ENCODE measurements at places on chromosomes 1 and 21.

GRCh38 chr1:61079898-61080336 is 2.4 kb upstream of the NFIA start:
- peak; percentile 43 for DNase-seq

DNA sequence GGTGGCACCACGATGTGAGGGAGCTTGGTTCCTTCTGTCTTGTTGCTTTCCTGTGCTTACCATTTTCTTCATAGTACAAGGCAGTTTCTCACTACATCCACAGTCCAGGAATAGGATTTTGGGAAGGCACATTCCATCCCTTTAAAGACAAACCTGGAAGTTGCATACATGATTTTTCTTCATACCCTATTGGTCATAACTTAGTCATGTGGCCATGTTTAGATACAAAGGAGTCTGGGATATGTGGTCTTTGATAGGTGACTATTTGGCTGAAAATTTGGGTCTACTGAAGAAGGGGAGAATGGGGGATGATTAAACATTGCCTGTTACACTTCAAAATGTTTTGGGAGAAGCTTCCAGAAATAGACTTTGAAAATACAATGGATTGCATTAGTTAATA is 7.0 kb downstream of the DYRK1A start:
- DNase-seq: no peak

DNA sequence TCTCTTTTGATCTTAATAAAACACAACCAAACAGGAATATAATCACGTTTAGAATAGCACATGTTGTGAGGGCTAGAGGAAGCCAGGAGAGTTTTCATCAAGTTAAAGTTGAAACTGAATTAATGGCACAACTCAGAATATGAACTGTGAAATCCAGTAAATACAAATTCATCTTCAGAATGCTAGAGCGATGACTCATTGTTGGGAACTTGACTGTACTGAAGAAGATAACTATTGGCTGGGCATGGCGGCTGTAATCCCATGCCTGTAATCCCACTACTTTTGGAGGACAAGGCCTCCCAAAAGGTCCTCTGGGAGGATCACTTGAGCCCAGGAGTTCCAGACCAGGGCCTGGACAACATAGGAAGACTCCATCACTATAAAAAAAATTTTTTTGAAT is 8.8 kb downstream of the SYF2 start:
- DNase-seq: no peak

GRCh38 chr1:182145441-182145840 is 83.9 kb upstream of the ZNF648 start:
- no peak for DNase-seq

DNA sequence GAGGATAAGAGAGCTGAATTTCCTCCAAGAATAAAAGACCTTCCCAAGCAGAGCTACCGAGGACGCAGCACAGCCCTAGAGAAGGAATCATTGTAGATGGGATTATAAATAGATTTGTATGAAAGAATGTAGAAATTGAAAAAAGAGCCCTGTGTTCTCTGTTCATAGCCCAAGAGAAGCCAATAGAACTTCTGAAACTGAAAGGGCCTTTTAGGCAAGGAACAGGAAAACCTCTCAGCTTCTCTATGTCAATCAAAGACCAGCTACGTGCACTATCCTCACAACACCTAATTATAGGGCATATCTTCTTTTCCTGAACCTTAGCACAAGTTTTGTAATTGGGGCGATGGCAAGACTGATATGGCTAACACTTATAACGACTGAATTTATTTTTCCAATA is 192.4 kb upstream of the RNPC3 start:
- DNase-seq: no peak

- no peak for DNase-seq
Measured at GRCh38 chr1:100313382-100313781, 38.9 kb upstream of the CDC14A start.

DNA sequence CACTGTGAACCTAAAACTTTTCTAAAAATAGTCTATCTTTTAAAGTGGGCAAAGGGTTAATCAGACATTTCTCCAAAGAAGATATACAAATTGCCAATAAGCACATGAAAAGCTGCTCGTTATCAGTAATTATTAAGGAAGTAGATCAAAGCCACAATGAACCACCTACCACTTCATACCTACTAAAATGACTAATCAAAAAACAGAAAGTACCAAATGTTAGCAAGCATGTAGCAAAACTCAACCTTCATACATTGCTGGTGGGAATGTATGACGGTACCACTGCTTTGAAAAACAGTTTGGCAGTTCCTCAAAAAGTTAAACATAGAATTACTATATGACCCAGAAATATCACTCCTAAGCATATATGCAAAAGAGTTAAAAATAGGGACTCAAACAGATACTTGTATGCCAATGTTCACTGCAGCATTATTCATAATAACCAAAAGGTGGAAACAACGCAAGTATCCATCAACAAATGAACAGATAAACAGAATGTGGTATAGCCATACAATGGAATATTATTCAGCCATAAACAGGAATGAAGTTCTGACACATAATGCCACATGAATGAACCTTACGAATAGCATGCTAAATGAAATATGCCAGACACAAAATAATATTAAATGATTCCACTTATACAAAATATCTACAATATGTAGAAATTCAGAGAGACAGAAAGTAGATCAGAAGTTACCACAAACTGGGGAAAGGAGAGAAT is 21.1 kb downstream of the CDC42BPA start:
- no peak for DNase-seq

DNA sequence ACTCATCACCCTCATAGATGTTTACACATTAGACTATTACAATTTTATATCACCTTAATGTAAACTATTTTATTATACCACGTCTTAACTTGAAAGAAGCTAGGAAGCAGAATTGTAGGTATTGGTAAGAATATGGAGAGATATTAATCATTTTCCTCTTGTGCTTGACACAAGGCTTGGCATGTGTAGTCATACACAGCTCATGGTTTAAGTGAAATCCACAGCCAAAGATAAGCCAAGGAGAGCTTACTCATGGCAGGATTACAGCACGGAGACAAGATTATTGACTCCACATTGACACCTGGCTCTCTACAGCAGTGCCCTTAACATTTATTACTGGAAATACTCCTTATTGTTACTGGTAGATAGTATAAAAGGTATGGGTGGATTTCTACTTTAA is 68.4 kb upstream of the ADGRL4 start:
- no peak for DNase-seq

DNA sequence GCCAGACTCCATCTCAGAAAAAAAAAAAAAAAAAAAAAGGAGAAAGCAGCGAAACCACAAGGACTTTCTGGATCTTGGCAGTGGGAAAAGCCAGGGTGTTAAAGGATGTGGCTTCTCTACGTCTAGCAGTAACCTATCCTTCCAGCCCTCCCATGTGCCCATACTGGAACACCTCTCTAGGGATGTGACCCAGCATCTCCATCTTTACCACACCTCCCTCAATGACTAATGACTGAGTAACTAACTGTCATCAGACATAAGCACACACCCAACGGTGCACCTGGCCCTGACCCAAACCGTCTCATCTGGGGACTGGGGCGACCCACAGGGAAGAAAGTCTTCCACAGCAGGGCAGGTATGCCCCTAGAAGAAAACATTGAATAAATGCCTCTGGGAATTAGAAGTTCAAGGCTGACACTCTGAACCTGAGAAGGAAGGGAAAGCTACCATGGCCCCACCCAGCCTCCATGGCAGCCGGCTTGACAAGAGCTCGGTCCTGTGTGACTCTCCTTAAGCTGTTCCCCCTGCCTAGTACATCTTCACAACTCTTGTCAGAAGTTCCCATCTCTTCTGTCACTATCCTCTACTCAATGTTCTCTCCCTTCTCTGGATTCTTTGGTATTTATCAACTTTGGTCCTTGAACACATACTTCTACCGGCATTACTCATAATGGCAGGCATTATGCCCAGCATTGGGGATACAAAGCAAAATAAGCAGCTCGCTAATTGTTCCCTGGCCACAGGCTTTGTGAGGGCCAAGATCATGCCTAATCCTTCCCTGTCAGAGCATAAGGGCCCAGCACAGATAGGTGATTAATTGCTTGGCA is 14.8 kb upstream of the PAQR6 start:
- DNase-seq: no peak

DNA sequence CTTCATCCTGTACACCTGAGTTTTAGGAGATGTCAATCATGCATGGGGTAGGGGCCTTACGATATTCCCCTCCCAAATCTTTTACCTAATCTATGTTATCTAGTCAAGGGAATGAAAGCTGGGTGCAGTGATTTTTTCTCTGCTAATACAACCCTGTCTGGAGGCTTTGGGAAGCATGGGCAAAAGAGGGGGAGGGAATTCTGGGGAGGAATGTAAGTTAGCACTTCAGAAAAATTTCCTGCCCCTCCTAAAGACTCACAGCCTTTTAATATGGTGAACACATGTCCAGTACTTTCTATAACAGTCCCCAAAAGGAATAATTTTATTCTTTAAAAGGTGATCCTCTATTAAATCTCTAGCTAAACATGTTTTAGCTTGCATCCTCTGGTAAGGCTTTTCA is 25.6 kb upstream of the PRELP start:
- DNase-seq: no peak

GRCh38 chr1:47675721-47676120 is 237.9 kb downstream of the FOXD2 start:
- no peak for DNase-seq

GRCh38 chr1:5917281-5917590 is 75.0 kb downstream of the NPHP4 start:
- DNase-seq: no peak

DNA sequence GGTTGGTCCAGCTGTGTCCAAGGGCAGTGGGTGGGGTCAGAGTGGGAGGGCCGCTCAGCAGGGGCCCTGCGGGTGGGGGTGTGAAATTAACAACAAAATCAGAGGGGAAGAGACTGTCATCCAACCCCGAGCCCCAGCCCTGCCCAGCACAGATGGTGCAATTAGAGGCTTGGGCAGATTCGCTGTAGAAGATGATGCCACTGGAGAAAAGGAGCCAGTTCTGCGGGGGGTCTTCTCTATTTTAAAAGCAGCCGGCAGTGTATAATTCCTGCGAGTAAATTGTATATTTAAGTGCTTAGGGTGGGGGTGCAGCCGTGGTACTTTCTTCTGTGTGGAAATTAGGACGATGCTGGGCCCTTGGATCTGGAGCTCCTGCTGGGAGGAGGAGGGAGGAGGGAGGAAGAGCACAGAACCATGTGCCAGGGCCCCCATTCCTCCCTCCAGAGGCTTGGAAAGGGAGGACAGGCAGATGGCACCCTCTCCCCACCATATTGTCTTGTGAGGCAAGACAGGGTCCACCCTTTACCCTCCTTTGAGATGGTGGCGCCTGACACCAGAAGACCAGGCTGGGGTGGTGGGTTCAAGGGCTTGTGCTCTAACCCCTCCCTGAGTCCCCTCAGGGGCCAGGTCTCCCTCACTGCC is 89.2 kb downstream of the ACTL8 start:
- DNase-seq: no peak

DNA sequence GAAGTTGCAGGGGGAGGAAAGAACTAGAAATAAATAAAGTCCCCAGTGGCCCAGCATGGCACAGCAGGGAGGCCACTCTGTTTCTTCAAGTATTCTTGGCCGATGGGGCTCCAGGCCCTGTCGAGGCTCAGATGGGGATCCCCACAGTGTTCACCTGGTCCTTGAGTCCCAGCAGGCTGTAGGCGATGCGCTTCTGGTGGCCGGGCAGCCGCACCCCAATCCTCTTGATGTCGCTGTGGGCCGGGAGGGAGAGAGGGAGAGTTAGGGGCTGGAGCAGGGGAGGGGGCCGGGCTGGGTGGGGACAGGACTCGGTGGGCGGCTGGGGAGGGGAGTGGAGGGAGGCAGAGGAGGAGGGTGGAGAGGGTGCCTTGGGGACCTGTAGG is 30.8 kb downstream of the EPHA2 start:
- DNase-seq: no peak

DNA sequence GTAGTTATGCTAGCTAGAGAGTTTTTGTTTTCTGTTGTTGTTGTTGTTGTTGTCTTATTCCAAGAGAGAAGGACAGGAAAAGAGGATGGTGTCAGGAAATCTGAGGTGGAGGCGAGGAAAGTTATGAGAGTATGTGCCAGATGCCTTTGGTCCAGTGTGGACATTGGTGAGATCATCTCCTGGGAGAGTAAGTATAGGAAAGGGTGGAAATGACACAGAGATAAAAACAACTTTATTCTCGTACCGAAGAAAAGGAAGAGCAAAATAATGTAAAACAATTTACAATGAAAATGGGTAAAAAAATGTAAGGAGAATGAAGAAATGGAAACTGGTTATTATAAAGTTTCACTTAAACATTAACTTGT is 97.4 kb upstream of the ADGRL2 start:
- no peak for DNase-seq

GRCh38 chr1:230012093-230012393 is 55.0 kb upstream of the GALNT2 start:
- DNase-seq: no peak

- peak; percentile 57 for DNase-seq
Measured at GRCh38 chr1:171188388-171189266, 3.5 kb downstream of the FMO2 start.

- DNase-seq: peak; percentile 65
Measured at GRCh38 chr1:17587693-17588047, 48.2 kb downstream of the ARHGEF10L start.

DNA sequence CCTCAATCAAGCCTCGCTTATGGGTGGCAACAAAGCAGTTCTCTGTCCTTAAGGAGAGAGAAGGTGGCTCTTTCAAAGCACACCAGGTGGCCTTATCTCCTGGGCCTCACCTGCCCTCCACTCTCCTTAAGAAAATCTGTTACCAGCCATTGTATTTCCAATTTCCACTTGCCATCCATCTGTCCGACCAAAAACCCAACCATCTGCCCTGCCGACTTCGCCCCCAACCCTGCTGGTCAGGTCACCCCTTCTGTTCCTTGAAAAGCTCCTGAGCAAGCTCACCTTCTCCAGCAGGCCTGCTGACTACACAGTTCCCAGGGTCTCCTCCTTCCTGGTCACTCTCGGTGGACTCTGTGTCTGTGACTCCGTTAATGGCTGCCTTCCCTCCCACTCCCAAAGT is 619 bp upstream of the IGFN1 start:
- no peak for DNase-seq

DNA sequence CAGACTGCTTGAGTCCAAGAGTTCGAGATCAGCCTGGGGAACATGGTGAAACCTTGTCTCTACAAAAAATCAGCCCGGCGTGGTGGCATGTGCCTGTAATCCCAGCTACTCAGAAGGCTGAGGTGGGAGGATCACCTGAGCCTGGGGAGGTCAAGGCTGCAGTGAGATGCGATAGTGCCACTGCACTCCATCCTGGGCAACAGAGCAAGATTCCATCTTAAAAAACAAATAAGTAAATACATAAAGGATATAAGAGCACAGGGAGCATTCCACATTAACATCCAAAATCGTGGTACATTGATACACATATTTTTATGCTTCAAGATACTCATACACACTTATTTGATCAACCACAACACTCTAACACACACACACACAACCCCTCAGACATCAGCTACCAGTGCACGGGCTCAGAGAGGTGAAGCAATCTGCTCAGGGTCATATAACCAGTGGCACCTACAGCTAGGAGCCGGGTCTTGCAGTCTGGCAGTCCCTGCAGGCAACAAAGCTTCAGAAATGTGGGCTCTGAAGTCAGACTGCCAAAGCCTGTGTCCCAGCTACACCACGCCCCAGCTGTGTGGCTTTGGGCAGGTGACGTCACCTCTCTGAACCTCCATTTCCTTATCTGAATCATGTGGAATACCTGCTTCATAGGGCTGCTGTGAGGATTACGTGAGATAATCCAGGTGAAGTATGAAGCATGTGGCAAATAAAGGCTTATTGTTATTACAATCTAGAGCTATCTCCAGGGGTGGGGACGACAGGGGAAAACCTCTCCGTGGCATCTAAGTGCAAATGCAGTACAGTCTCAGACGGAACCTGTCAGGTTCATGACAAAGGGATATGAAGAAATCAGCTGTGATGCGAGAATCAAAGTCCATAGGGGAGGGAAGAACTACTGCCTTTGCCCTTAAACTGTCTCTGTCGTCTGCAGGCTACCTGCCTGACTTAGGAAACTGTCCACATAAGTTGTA is 4.8 kb upstream of the CRYBG2 start:
- DNase-seq: peak; percentile 83

All from Caco-2 (cell line).